Kasumi-1 (cell line): ENCODE measurements at places on chromosomes 3 and 15.
A peak's percentile ranks its signal among the peaks of the same experiment; 100 is the strongest.

GRCh38 chr15:44087578-44088465 is 107.2 kb downstream of the FRMD5 start:
- no peak for DNase-seq

- no peak for DNase-seq
Observed at GRCh38 chr15:49985463-49985862, 133.6 kb downstream of the ATP8B4 start.

- DNase-seq = no peak
Observed at GRCh38 chr3:141411251-141411771, 43.0 kb downstream of the ZBTB38 start.

- DNase-seq = no peak
Observed at GRCh38 chr3:81245043-81245442, 516.4 kb downstream of the GBE1 start.

DNA sequence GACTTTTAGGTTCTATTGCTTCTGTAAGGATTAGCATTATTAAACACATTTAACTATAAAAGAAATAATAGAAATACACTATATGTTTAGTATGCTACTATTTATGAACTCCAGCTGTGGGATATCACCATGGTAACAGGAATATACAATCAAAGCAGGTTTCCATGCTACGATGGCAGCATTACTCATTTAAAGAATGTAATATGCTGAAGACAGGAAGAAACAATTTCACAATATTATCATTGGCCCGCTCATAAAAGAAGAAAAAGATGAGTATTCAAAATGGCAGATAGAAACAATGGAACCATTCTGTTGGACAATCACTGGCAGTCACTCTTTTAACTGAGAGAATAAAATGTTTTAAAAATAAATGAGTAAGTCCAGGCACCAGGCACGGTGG is 153.4 kb downstream of the CBLB start:
- DNase-seq = no peak

DNA sequence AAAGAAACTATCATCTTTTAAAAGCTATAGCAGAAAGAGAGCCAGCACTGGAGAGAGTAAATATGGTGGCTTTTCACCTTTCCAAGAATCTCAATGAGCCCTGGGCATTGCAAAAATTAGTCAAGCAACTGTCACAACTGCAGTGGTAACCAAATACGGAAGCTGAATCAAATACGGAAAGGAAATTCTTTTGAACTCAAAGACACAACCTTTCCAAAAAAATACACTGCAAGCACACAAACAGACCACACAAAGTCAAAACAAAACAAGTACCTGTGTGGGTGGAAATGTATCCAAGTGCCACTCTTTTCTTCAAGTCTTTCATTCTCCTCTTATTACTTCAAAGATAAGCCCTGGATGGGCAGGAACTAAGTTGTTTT is 17.6 kb downstream of the VGLL4 start:
- DNase-seq = peak; percentile 14

DNA sequence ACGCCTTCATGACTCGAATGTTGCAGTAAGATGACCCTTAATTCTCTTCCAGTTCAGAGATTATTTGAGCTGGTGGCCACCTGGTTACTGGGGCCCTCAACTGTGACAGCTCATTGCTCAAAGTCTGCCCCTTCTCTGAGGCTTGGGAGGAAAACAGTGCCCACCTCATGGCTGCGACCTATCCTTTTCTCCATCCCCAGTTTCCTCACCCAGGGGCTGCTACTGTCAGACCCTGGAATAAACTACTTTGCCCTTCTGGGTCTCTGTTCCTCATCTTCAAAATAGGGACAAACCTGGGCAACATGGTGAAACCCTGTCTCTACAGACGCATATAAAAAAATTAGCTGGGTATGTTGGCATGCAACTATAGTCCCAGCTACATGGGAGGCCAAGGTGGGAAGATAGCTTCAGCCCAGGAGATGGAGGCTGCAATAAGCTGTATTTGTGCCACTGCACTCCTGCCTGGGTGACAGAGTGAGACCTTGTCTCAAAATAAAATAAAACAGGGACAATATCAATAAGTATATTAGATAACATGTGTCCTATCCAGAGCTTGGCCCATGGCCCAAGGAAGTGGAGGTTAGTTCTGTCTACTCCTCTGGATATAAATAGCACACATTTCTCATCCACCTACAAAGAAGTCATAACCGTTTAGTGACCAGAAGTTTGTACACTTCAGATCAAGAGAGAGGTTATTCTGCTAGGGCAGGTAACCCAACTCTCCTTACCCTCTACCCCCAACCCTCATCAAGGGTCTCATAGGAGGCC is 2.2 kb upstream of the RASL12 start:
- no peak for DNase-seq

DNA sequence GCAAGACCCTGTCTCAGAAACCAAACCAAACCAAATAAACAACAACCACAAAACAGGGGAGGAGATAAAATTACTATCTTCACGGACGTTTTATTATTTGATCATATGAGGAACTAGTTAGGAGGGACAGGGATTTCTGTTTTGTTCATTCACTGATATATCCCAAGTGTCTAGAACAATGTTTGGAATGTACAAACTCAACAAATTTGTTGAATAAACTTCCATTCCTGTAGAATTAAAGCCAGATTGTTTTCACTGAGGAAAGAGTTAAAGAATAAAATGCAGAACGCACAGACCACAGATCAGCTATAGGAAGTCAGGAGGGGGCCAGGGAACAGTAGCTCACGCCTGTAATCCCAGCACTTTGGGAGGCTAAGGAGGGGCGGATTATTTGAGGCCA is 6.5 kb upstream of the STRC start:
- no peak for DNase-seq

GRCh38 chr3:170270282-170270881 is 48.2 kb downstream of the PRKCI start:
- DNase-seq = no peak

GRCh38 chr3:134600685-134601463 is 49.9 kb downstream of the KY start:
- peak; percentile 78 for DNase-seq

- no peak for DNase-seq
Observed at GRCh38 chr3:53775018-53775417, 71.2 kb downstream of the CHDH start.
